Suppressor macrophage treated with lipopolysaccharide for 1 hour (primary cell): ENCODE measurements at places on chromosomes 3 and 15.
A peak's percentile ranks its signal among the peaks of the same experiment; 100 is the strongest.

DNA sequence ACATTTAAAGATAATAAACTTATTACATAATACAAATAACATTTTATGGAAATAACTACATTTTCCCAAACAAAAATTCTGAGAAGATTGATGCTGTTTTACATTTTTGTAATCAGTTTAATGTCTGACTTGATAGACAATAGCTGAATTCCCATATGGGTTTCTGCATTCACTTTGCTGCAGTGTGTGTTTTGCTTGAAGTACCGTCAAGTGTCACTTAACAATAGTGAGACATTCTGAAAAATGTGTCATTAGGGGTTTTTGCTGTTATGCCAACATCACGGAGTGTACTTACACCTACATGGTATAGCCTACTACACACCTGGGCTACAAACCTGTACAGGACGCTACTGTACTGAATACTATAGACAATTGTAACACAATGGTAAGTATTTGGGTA is 57.5 kb downstream of the USF3 start:
- no peak for DNase-seq

DNA sequence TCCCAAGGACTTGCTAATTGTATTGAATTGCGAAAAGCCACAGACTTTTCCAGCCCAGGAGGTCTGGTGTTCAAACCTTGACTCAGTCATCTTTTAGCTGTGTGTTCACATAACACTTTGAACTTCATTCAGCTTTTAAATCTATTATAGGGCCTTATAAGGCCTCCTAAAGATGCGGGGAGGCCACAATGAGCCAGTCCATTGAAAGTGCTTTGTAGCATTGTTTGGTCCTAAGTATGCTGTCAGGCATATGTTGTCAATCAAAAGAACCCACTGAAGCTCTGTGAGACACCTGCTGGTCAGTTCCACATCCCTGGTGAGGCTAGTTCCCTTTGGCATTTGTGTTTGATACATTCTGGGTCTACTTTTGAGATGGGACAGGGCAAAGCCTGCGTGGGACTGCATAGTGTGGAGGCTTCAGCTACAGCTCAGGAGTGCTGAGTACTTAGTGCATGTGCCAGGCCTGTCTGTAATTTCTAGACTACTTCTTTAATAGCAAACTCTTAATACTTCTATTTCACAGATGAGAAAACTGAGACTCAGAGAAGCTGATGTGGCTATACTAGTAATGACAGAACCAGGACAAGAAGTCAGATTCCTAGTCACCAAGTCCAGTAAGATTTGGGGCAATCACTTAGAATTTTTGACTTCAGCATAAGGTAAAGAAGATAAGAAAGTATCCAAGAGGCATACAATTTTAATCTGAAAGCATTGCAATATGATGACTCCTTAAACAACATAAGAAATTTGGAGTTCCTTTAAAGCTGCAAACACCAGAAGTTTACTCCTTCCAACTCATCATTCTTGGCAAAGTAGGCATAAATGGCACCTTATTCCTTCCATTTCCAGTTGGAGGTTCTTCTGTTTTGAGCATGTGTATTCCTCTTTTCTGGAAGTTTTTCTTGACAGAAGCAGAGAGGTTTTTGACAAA is 213.0 kb downstream of the PDCD6IP start:
- DNase-seq = no peak

GRCh38 chr3:141419946-141420345 is 51.6 kb downstream of the ZBTB38 start:
- DNase-seq = no peak

GRCh38 chr15:47500842-47501241 is 216.5 kb upstream of the SEMA6D start:
- no peak for DNase-seq

- no peak for DNase-seq
Observed at GRCh38 chr3:44068753-44069152, 172.9 kb upstream of the TOPAZ1 start.

GRCh38 chr15:41610048-41610447 is 50.2 kb upstream of the MGA start:
- DNase-seq = no peak

DNA sequence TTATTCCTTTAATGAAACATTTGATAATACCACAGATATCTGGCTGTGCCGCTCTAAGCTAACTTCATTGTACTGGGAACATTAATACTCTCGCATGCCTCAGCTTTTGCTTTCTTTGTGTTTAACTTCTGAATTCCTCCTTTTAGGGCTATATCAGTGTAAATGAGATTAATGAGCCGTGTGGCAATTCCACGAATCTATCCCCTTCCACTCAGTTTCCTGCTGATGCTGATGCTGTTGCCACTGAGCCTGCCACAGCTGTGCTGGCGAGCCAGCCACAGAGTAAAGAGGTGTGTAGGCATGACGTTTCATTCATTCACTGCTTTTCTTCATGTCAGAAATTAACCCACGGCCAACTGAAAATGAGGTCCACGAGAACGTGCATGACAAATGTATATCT is 30.0 kb upstream of the ABHD10 start:
- no peak for DNase-seq

DNA sequence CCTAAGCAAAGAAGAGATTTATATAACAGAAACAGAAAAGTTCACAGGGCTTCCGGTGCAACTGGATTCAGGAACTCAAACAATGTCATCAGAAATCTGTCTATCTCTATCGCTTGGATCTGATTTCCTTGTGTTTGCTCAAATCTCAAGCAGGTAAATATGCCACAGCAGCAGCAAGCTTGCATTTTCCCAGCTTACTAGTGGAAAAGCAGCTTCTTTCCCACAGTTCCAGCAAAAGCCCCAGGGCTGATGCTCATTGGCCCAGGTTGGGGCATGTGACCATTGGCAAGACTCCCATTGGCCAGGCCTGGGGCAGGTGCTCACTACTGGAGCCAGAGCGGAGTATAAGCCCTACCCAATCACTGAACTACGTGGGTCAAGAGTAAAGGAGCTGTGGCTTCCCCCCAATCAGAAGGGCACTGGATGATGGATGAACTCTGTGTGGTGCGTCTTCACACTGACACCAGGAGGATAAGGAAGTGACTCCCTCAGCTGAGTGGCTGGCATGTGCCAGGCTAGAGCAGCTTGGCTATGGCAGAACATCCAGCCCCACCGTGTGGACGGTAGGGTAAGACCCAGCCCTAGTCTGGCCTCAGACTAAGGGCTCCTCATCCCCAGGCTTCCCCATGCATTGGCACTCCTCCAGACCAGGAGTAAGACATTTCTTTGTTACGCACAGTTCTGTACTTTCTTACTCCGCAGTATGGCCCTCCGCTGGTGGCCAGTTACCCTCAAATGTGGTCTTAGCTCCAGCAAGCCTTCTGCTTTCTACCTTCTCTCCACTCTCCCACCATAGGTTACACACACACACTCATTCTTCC is 13.1 kb upstream of the VIPR1 start:
- no peak for DNase-seq

DNA sequence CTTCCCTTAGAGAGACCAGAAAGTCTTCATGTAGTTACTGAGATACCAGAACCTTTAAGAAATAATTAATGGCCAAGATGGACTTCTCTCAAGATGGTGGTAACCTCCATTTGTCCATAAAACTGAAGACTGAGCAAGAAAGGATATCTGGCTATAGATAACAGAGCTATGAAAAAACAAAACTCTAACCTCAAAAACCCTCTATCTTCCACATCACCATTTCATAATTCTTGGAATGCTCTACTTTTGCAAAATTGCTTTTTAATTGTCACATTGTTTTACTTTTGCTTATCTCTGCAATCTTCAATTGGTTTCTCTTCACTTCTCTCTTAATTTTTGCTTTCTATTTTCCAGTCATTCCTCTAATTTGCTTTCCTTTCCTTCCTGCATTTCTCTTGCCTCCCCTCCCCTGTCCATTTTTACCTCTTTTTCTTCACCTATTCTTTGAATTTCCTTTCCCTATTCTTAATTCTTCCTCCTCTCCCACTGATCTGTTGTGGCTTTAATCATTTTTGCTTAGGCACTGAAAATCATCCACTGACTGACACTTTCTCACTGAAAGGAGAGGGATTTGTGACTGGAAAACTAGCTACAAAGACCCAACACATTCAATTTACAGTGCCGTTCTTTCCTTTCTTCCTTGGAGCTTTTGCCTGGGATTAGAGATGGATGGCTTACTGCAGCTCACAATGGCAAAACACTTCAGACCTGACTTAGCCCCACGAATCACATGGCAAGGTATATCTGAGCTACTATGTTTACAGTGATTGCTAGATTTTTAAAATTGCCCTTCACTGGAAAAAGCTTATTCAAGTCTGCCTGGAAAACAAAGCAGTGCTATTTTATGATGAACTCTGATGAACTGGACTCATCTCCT is 242.8 kb downstream of the CHST2 start:
- no peak for DNase-seq

GRCh38 chr15:73593304-73594074 is 39.7 kb downstream of the NPTN start:
- no peak for DNase-seq

DNA sequence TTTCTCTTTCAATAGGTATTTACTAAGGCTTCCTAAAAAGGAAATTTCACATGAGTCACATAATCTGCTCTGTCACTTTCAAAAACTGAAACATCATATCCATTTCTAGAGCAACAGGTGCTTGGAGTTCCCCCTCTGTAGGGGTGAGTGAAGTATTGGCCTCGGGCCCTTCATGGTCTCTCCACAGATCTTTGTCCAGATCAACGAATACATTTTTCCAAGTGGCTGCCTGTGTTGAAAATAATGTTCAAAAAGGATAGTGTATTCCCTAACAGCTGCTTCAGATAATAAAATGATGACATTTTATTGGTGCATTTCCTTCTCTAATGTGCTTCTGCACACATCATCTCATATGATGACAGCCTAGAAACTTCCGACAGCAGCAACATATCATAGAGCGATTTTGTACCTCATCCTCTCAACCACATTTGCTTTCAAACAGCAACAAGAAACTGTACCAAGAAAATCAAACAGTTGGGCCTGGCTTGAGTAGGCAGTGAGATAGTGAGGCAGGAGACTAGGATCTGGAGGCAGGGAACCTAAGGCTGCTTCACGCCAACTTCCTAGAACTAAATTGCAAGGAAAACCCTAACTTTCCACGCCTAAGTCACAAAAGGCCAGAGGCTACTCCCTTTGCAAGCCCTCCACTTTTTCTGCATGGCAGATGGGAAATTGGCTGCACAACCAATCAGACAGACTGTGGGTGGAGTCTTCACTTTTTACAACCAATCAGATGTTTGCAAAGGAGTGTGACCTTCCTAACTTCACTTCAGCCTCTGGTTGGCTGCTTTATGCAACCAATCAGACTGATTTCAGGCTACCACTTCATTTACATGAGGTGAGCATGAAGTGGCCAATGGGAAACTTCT is 340.2 kb downstream of the LRRC3B start:
- no peak for DNase-seq

DNA sequence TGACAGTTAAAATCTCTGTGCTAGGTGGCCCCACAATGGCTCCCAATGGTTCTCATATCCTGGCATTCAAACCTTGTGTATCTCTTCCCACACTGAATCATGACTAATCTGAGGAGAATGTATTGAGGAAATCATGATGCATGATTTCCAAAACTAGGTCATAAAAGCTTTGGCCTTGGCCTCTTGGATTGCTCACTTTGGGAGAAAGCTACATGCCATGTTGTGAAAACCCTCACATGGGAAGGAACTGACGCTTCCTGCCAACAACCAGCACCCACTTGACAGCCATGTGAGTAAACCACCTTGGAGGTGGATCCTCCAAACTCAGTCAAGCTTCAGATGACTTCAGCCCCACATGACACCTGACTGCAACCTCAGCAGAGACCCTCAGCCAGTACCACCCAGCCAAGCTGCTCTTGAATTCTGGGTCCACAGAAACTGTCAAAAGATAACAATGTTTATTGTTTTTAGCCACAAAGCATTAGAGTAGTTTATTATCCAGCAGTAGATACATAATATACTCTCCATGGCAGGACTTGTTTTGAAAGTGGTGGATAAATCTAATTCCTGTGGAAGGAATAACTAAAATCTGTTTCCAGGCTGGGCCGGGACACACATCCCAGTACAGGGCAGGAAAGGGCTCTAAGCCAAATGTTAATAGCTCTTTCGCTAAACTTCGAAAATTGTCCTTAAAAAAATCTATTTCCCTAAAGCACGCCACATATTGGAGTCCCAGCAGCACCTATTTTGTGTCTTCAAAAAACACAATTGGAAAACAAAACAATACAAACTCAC is 1.0 kb upstream of the ZNF620 start:
- DNase-seq = peak; percentile 83

GRCh38 chr3:146881966-146882760 is 277.0 kb upstream of the PLSCR5 start:
- no peak for DNase-seq

DNA sequence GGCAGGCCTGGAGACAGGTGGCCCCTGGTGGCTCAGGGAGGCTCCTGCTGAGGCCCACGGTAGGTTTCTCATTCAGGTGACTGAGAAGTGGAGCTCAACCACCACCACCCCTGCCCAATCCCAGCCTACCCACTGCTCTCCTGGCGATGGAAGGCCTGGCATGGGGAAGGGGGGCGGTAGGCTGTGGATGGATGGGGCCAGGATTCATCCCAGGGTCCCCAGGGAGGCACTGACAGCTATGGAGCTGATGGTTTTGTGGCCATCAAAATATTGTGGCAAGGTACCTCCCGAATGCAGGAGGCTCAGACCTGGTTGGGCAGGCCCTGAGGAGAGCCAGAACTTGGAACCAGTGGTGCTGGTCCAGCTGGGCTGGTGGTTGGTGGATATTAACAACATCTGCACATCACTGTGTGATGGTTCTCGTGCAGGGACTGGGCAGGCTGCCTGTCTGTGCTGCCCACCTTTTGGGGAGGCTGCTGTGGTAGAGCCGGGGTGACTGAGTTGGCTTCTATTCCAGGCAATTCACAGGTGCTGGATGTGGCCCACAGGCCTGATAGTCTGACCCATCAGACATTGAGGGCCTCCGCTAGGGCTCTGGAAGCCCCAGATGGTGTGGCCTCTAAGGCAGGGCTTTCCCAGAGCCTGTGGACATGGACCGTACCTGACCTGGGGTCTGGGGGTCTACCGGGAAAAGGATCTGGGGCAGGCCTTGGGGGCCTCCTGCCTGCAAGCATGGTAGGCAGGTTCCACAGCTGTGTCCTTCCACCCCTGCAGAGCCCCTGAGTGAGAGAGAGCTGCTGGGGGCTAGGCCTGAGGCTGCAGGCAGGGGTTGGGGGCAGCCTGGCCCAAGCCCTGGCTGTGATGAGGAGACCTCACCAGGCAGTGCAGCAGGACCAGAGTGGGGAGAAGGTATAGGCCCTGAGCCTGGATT is 3.4 kb downstream of the ZBTB47 start:
- no peak for DNase-seq

GRCh38 chr3:77348244-77348855 is 308.5 kb downstream of the ROBO2 start:
- DNase-seq = no peak
